Activated naive CD8-positive, alpha-beta T cell treated with anti-CD3 and anti-CD28 coated beads, Interleukin-2, amount 50 U/mL, for 16 hours (primary cell): ENCODE measurements at places on chromosomes 1 and 21.

DNA sequence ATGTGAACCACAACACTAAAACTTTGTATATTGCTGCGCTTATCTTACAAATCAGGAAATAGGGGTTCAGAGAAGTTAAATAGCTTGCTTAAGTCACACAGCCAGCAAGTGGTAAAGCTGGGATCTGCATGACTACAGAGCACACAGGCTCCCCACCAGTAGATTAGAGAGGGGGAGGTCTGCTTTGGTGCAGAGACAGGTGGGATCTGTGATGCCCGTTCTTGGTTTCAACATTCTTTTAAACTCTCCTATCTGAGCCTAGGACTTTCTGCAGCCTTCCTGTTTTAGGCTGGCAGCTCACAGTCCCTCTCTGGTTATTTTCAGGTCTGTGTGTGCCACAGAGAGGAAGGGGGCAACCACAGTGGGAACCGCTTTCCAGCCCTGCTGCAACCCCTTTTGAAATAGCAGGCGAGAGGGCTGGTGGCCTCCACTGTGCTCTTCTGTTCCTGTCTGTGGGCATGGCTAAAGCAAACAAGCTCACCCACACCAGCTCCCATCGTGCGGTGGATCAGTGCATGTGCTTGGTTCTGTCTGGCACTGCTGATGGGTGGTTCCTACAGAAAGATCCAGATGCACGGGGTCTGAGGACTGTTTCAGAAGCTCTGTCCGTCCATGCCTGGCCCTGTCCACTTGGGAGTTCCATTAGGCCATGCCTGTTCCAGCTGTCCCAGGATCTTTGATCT lies 1.7 kb upstream of the IL6R start:
- no peak for DNase-seq

GRCh38 chr1:150551051-150551783 lies 2.0 kb downstream of the ADAMTSL4 start:
- DNase-seq = no peak

- no peak for DNase-seq
Measured at GRCh38 chr1:5507340-5507739, 484.9 kb downstream of the NPHP4 start.

DNA sequence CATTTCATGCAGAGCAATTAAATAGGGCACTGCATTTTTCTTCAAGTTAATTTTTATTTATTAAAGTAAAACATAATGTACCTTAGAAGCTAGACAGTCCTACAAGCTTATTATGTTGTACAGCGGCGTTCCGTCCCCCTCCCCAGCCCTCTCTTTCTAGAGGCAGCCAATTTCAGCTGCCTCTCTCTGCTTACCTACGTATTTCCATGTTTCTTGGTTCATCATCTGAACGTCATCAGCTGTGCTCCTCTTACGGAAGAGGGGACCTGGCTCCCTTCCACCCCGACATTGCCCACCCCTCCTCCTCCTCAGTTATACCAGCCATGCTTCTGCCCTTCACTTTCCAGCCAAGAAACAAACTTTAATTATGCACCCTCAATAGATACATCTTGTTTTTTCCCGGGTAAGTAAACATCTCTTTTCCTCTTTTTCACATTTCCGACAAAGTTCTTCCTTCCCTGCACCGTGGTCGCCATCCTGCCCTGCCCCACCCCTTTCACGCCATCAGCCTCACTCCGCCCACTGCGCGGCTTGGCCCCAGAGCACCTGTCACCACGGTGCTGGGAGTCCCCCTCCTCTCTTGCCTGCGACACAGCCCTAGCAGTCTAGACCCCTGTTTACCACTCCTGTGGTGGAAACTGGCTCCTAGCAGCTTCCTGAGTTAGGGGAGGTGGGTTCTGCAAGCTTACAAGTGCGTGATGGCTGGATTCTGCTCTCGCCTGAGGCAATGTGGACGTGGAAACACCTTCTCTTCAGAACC lies 57.9 kb downstream of the SLC37A1 start:
- DNase-seq = no peak

GRCh38 chr1:156709757-156710489 lies 4.5 kb upstream of the CRABP2 start:
- DNase-seq = no peak

DNA sequence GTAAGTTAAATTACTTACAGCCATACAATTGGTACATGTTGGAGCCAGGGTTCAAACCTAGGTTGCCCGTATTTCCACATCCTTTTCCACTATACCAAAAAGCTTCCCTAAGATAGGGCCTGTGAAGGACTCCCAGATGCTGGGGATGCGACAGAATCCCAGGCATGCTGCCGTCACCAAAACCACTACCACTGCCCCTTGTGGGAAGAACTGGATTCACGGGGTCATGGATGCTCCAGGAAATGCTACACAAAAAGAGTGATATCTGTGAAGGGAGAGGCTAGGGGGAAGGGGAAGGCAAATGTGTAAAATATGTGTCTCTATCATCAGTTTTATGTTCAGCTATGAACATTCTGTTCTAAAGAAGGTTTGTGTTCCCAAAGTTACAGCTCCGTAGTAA lies 133.9 kb upstream of the IVNS1ABP start:
- no peak for DNase-seq

GRCh38 chr1:26913754-26914619 lies at the start of gene NR0B2:
TSS of gene NR0B2 (minus strand) at chr1:26913975. CDS start at chr1:26913940, 35 bp downstream.
- no peak for DNase-seq

GRCh38 chr1:117436513-117436912 lies 69.3 kb downstream of the MAN1A2 start:
- no peak for DNase-seq

GRCh38 chr1:153202006-153202405 lies 1.2 kb upstream of the LELP1 start:
- DNase-seq = no peak

GRCh38 chr21:22993822-22994574 lies 1995.8 kb downstream of the NCAM2 start:
- DNase-seq = no peak

DNA sequence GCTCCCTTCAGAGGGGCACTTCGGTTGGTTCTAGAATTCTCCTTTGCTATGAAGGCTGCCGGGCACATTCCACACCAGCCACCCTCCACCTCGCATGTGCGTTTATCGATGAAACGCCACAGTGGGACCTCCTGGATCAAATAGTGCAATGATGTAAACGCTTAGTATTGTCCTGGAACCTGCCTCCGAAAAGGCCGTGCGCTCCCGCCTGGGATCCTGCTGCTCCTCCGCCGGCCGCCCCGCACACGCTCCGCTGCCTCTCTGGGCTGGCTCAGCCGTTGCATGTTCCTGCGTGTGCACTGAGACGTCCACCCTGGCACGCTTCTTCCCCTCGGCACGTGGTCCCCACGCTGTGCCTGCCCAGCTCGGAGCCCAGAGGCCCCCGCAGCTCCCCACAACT lies 4.0 kb upstream of the TNFRSF14 start:
- no peak for DNase-seq

DNA sequence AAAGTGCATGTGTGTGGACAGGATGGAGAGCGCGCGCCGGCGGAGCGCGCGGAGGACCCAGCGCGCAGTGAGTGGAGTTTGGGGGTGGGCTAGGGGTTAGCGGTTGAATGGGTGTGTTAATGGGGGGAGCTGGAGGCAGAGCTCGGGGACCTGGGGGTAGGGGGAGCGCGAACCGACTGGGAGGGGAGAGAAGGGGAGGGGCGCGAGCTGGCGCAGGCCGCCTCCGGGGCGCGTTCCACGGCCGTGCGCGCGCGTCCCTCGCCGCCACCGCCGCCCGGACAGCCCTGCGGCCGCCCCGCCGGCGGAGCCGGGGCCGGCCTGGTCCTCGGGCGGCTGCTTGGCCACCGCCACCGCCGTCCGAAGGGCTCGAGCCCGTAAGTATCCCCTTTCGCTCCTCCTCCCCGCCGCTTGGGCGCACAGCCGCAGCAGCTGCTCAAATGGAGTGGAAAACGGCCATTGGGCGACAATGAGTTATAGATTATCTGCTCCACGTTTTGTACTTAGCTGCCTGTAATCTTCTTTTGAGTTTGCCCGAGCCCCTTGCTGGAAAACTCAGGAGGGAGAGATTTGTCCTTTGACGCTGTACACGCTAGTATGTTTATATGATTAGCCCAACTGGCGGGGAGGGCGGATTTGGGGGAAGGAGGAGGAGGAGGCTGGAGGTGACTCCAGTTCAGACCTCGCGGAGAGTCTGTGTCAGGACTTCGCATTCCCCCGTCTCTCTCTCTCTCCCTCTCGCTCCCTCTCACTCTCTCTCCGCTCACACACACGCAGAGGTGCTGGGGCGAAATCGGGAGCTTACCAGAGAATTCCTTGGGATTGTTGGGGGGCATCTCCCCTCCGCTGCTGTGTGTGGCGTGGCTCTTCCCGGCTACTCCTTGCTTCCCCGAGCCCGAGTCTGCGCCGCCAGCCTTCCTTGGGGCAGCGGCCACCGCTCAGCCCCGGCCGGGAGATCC lies at the start of gene ADGRL2:
ADGRL2 (plus strand) TSS at position 240 of the 956 bp plus-strand sequence. CDS start 36,051 bp downstream, outside the sequence.
- no peak for DNase-seq

- no peak for DNase-seq
Measured at GRCh38 chr1:54995013-54995760, 3.5 kb upstream of the BSND start.

DNA sequence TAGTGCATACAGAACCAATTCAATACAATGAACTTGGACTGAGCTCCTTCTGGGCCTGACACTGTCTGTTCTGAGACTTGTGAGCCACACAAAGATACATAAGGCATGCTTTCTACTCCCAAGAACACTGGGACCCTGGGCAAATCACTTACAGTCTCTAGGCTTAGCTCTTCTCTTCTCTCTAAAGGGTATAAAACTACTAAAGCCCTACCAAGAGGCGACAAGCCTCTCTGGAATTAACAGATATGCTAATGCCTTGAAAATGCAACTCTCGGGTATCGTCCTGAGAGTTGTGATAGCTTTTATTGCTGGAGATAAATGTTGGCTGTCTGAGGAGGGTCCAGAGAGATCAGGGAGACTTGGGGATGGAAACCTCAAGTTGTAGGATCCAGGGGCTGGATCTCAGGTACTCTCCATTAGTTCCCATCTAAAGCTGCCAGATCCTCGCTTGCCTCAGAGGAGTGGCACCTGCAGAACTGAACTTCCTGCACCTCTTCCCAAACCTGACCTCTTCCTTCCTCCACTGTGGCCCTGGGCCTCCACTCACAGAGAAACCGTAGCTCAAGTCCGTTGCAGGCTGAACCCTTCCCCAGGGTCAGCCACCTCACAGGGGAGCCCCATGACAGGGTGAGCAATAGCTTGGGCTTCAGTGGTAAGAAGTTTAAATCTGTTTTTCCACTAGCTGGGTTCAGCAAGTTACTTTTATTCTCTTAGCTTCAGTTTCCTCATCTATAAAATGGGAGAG lies 11.5 kb upstream of the CFAP45 start:
- DNase-seq = no peak

GRCh38 chr1:84163123-84163931 lies 19.3 kb downstream of the PRKACB start:
- DNase-seq = no peak

- no peak for DNase-seq
Measured at GRCh38 chr1:32779242-32779641, 37.9 kb downstream of the YARS1 start.

DNA sequence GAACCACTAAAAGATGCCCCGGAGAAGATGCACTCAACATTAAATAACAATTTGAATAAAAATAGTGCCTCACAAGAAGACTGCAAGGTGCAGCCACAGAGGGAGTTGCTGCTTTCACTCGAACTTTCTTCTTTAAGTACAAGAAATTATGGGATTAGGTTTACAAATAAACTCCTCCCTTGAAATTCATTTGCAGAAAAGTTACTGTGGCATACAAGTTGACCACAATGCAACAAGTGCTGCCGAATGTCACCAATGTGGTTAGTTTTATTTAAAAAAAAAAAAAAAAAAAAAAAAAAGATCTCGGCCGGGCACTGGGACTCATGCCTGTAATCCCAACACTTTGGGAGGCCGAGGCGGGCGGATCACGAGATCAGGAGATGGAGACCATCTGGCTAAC lies 76.8 kb upstream of the RAB4A start:
- no peak for DNase-seq

GRCh38 chr1:87763483-87763882 lies 434.8 kb downstream of the LMO4 start:
- DNase-seq = no peak

DNA sequence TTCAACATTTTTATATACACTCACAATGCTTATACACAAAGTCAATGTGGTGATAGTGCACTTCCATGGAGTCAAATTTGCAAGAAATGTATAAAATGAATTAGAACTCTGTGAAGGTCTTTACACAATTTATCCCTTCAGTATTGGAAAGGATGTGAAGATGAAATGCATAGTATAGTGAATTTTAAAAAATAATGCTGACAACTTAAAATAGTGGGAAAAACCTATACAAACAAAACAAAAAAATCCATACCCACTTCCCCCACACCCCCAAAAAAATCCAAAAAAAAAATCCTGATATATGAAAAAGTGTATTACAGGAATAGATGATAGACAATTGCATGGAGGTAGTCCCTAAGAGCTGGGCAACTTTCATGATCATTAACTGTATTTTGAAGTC lies 165.3 kb downstream of the HLX start:
- no peak for DNase-seq

GRCh38 chr1:229344139-229344538 lies 1.3 kb upstream of the CCSAP start:
- DNase-seq = no peak

GRCh38 chr1:27981145-27981544 lies 21.4 kb downstream of the XKR8 start:
- DNase-seq = no peak

GRCh38 chr1:225815526-225816178 lies 5.7 kb downstream of the EPHX1 start:
- no peak for DNase-seq

GRCh38 chr1:97308131-97308530 lies 586.5 kb downstream of the PTBP2 start:
- DNase-seq = no peak

GRCh38 chr1:211183747-211184313 lies 49.9 kb upstream of the KCNH1 start:
- no peak for DNase-seq

- DNase-seq = no peak
Measured at GRCh38 chr1:7705048-7705907, 65.8 kb upstream of the VAMP3 start.

- DNase-seq = no peak
Measured at GRCh38 chr1:174789399-174789798, 210.3 kb upstream of the CACYBP start.

- no peak for DNase-seq
Measured at GRCh38 chr1:204475656-204476432, 18.8 kb downstream of the PIK3C2B start.

DNA sequence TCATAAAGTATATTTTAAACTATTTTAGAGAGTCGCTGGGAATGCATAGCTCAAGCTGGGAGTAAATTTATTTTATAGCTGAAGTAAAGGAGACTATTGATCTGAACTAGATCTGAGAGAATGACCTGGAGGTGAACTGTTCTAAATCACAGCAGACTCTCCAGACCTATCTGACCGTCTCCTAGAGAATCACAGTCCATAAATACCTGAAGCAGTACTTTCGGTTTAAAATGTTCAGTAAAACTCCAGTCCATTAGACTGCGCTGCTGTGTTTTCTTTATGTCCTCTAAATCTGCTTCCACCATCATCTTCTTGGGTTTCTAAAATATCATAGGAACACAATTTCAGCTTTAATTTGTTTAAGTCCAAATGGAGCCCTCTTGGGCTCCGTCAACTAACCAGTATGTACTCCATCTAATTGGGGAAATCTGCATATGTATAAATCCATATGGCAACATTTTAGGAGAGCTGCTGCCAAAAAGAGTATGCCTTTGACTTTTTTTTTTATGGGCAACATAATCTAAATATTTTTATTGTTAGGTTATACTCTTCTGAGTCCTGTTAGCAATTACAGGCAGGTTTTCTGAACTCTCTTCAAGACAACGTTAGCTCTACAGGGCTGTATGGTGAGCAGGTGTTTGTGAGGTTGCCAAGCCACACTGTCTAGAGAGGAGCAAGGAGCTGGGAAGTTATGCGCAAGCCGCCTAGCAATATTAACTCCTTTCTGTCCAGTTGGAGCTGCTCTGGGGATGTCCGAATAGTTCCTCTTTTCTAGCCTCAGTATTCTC lies 111.2 kb downstream of the SPAG17 start:
- no peak for DNase-seq
